ENCODE measurements at places on chromosomes 2 and 18.

DNA sequence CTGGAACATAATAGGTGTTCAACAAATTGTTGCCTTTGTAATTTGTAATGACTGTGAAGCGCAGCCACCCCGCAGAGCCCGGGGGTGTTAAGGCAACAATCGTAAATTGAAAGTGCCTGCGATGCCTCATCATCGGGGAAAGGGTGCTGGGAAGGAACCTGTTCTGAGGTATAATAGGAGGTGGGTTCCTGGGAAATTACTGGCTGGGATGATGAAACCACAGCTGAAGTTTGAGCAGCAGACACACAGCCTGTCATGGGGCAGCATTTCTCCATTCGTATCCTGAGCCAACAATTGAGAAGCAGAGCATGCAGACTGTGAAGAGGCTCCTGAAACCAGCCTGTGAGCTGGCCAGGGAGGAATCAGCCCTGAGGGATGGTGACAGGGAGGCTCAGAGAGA lies 404.0 kb upstream of the MYT1L start:
- DNase-seq = no peak

- DNase-seq = no peak
Measured at GRCh38 chr18:26397019-26397418, 151.3 kb downstream of the KCTD1 start.

DNA sequence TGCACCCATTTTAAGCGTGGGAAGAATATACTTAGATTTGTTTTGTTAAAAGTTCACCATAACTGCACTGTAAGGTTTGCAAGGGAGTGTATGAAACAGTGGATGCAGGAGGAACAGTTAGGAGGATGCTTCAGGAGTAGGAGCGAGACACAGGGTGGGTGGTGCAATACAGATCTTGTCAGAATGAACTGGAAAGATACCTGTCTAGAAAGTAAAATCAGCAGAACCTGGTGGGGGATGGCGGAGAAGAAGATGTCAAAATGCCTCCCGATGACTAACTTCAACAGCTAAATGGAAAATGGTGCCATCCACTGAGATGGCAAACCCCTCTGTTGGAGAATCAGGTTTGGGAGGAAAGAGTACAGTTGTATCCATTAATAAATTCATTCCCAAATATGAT lies 18.2 kb downstream of the LANCL1 start:
- DNase-seq = no peak

DNA sequence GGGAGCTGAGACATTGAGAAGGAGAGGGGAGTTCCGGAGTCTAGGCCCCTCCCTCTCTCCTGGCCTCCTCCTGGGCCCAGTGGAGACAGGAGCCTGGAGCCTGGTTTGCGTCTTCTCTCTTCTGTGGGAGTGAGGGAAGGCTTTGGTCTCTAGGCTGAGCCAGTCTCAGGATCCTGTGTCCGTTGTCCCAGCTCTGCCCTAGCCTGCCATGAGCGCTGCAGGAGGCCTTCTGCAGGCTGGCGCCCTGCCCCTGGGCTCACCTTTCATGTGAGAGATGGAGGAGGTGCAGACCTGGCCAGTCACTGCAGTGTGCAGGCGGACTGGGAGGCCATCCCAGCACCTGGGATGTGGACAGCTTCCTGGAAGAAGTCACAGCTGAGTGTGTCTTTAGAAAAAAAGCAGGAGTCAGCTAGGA lies 8.7 kb downstream of the IMPA2 start:
- no peak for DNase-seq

GRCh38 chr2:179991344-179991743 lies 15.8 kb downstream of the CWC22 start:
- no peak for DNase-seq

- no peak for DNase-seq
Measured at GRCh38 chr18:13587001-13587400, 139.4 kb downstream of the FAM210A start.

DNA sequence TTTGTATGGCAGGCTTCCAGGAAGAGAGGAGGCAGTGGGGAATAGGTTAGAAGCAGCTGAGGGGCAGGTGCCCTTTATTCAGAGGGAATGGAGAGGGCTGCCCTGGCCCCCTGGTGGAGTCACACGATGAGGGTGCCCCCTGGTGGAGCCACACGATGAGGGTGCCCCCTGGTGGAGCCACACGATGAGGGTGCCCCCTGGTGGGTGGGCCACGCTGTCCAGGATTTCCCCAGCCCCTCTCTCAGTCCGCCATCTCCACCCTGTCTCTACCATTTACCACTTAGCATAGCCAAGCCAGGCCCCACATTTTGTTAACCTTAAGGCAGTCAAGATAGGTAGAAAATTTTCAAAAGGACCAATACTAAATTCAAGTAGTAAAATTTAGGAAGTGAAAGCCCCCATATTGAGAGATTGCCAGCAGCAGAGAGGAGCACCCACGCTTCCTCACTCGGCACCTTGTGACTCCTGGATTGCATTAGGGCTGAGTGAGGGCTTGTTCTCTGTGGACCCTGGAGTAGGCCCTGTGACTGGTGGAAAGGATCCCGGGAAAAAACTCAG lies 10.4 kb upstream of the FAM228A start:
- DNase-seq = peak; percentile 34

DNA sequence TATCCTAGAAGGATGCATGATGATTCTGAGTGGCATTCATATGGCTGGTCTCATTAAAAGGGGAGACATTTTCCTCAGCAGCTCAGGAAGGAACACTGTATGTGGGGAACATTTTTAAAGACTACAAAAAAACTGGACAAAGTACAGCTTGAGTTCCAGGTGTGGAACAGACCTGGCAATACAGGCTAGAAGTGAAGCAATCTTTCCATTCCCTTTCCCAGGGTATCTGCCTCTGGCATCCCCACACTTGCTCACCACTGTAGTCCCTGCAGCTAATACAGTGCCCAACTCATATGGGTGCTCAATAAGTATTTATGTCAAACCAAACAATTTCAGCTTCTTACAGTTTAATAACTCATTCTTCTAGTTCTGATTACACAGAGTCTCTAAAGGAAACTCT lies 8.1 kb downstream of the RNF103 start:
- no peak for DNase-seq

DNA sequence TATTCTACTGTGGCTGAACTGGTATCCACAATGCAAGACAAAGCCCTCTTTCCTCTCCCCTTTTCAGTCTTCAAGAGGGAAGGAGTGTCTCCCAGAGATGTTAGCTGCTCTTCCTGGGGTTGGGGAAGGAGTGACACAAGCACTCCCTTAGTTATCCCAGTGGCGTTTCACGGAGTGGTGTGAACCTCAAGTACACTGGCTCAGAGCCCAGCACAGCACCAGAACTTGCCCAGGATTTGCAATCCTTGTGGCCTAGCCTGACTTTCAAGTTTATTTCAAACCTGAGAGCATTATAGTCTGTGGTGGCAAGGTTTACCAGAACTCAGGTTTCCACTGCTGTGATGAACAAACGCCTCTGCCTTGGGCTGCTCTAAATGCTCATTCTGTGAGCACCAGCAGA lies 162.5 kb downstream of the CCDC102B start:
- no peak for DNase-seq

DNA sequence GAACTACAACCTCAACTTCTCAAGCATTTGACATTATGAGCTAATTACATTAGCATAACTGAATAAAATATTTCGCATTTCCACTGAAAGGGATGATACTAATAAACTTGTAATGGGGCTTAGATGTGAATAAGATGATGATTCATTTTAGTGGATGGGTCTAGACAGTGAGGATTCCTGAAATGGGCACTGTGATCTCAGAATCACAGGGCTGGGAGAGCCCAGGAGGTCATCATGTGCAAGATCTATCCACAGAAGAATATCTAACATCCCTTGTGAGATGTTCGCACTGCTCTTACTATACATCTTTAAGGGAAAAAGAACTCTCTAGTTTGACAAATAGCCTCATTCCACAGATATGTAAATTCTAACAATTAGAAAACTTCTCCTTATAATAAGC lies 245.7 kb downstream of the DYM start:
- no peak for DNase-seq

- DNase-seq = no peak
Measured at GRCh38 chr2:25614711-25615110, 58.7 kb downstream of the DTNB start.

GRCh38 chr2:226002438-226002837 lies 602.9 kb downstream of the NYAP2 start:
- DNase-seq = no peak

DNA sequence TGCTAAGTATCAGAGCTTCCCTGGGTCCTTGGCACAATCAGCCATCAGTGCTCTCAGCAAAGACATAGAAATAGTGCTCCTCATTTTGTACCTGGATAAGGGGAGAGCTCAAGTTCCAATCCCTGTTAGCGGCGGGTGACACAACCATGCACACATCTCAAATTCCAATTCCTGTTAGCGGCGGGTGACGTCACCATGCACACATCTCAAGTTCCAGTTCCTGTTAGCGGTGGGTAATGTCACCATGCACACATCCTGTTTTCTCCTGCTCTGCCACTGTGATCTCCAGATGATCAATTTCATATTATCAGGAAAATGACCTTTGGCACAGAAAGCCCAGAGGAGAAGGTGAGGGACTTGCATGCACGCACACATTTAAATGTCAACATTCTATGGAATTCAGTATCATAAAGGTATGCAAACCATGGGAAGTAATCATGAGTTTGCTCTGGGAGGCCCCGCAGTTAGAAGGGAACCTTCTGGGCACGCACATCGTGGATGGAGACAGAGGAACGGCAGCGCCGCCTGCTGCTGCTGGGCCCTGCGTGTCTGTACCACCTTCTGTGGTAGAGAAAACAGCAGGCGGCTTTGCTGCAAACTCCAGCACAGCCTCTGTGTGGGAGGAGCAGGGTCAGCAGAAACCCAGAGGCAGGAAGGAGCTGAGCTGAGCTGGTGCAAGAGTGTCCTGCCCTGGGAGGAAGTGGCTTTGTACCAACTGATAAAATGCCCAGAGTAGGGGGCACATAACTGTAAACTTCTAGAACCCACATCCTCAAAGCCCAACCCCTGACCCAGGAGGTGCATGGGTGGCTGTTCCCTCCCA lies 77.8 kb downstream of the MBP start:
- peak; percentile 55 for DNase-seq

DNA sequence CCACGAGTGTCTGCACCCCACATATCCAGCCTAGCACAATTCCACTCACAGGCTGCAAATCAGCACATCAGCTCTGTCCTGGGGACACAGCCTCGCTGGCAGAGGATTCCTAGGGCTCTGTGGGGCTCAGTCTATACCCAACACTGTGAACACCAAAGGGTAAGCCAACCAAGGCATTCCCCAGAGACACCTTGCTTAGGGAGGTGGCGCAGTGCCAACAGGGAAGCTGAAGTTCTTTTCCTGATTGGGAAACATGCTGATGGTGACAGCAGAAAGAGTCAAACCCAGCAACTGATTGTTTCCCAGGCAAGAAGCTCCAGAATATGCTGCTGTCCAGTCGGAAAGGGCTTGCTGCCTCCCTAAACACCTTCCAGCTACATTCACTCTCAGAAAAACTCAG lies 55.8 kb downstream of the TTC32 start:
- no peak for DNase-seq

DNA sequence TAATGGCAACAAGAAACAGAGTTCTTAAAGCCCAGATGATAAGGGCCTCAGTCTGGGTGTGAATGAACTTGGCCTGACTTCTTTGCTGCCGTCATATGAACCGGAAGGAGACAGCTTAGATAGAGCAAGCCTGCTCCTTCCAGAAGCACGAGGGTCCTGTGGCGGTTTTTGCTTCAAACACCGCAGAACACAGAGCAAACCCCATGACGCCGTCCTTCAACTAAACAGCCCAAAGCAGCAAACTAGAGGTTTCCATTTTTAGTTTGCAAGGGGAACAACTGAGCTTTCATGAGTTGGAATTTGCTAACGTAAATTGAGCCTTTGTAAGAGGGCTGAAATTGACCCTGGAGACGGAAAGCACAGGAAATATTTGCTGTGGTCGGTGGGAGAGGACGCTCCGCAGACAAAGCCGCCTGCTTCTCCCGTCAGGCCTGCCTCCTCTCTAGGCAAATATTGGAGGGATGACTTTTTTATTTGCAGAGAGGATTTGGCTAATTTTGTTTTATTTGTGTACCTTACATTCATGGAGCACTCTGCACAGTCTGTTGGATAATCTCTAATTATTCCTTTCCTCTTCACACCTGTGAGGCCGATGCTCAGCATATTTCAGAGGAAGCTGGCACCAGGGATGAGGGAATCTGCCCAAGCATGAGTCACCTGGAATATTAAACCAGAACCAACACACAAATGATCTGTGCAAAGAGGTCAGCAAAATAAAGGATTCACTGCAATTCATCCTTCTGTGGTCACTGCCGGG lies 134.0 kb upstream of the NCK2 start:
- DNase-seq = no peak

GRCh38 chr18:56165601-56166355 lies 472.6 kb downstream of the TXNL1 start:
- no peak for DNase-seq

GRCh38 chr2:3557639-3558204 lies 411 bp downstream of the RNASEH1 start:
- no peak for DNase-seq

- no peak for DNase-seq
Measured at GRCh38 chr2:76251342-76251741, 540.6 kb upstream of the GCFC2 start.

GRCh38 chr2:200585730-200586643 lies at the start of gene AOX1:
Gene AOX1 (plus strand): TSS chr2:200586014. CDS start chr2:200586109, 95 bp downstream.
- no peak for DNase-seq

DNA sequence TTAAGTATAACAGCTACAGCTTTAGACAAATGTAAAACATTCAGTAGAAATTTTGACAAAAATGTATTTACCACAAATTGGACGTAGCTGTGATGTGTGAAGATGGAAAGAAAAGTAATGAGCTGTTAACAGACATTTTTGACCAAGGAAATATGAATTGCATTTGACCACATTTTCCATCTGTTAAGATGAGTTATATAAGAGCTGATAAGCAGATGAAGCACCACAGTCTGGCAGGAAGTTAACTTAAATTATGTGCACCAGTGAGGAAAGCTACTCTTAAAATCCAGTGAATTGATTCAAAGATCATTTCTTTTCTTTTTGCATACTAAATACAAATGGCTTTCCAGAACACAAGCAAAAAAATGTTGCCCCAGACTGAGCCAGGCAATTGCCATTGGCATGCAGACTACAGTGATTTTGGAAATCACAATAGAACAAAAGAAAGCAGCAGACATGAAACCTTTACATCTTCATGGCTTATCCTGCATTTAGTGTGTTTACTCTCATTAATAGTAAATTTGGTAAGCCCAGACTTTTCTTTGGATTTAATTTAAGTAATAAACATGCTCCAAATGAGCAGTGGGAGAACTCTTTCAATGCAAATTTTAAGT lies 493.7 kb downstream of the TMX3 start:
- DNase-seq = no peak

DNA sequence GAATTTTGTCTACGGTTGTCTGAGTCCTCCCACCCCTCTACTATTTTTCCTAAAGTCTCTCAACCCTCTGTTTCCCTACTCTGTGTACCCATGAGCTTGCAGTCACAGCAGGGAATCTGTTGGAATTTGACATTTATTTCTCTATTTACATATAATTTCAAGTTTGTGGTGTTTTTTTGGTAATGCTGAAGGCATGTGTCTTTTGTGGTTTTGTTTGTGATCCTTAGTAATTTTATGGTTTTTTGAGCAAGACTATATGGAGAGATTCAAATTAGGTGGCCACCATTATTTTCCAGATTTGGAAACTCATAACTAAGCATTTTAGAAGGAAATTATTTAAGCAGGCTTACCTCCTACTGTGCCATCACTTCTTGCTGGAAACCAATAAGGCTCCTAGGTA lies 27.2 kb upstream of the FBLN7 start:
- no peak for DNase-seq

All from NCI-H1694 (cell line).